Activated naive CD4-positive, alpha-beta T cell treated with anti-CD3 and anti-CD28 coated beads, Interleukin-2, amount 10 ng/mL, durations not matched to agents 7 days and 5 days (primary cell): ENCODE measurements at places on chromosomes 7 and 10.
A peak's percentile ranks its signal among the peaks of the same experiment; 100 is the strongest.

- no peak for DNase-seq
These were observed 76.8 kb downstream of the CTBP2 start for GRCh38 chr10:125083576-125083920.

GRCh38 chr7:85522070-85522469, 335.2 kb upstream of the SEMA3D start:
- DNase-seq = no peak

DNA sequence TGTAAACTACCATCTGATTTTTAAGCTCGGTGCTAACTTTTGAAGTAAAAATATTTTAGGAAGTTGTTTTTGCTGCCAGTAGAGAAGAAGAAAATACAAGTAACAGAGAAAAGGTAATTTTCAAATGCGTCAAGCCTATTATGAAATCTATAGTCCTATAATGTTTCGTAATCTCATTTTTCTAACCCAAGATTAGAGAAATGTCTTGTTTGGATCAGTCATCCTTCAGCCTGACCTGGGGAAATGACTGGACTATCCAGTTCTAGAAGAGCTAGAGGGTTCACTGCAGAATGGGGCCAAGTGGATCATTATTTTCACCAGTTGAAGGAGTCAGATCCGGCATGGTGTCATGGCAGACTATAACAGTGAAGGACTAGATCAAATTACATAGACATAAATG, 62.7 kb upstream of the FGL2 start:
- DNase-seq = no peak

DNA sequence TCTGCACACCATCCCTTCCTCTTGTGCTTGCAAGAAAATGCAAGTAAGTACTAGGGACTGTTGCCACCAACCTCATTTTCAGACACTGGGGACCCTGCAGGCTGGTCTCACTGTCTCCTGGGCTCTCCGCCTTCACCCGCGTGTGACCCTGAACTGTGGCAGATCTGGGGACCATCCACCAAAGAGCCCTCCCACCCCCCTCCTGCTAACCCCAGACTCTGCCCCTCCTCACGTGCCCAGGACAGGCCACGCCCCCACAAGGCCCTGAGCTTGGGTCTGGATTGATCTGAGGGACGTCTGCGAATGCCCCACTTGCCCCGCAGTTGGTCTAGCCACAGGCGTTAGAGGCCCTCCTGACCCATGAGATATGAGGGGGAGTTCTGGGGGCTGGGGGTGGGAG, 8.1 kb downstream of the CNPY1 start:
- DNase-seq = no peak

- peak; percentile 67 for DNase-seq
These were observed at the start of gene FAM20C for GRCh38 chr7:191981-192649. Gene FAM20C (plus strand): TSS chr7:192571. CDS start chr7:193200, 629 bp downstream.

DNA sequence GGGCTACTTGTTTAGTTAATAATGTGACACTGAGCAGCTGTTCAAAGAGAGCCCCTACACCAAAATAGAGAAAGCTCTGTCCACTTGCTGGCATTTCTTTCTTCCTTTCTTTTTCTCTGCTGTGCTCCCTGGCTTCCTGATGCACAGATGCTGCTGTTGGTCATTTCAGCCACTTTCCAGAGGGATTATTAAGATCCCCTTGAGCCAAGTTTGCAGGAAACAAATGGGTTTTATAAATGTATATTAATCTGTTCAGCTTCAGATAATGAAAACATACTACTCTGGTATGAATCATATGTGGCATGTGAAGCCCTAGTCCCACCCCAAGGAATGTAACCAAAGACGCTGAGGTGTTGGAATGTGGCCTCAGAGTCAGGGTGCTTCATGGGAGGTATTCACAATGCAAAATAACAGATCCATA, 638.2 kb upstream of the FZD8 start:
- DNase-seq = no peak
